ENCODE measurements at places on chromosomes 5 and 9.
A peak's percentile ranks its signal among the peaks of the same experiment; 100 is the strongest.

DNA sequence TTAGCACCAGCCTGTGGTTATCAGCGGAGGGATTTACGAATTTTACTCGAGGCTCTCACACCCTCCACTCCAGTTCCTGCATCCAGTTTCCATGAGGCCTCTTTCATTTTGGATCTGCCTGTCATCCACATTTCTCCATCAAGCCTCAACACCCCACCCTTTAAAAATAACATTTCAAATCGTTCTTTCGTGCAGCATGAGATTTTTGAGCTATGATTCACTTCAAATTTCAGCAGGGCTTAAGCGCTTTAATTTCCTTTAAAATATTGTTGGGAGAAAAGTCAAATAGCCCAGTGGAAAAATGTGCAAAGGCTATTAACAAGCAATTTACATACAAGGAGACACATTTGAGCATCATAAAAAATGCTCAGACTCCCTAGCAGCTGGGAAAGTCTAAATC lies 103.2 kb downstream of the MSX2 start:
- no peak for DNase-seq

DNA sequence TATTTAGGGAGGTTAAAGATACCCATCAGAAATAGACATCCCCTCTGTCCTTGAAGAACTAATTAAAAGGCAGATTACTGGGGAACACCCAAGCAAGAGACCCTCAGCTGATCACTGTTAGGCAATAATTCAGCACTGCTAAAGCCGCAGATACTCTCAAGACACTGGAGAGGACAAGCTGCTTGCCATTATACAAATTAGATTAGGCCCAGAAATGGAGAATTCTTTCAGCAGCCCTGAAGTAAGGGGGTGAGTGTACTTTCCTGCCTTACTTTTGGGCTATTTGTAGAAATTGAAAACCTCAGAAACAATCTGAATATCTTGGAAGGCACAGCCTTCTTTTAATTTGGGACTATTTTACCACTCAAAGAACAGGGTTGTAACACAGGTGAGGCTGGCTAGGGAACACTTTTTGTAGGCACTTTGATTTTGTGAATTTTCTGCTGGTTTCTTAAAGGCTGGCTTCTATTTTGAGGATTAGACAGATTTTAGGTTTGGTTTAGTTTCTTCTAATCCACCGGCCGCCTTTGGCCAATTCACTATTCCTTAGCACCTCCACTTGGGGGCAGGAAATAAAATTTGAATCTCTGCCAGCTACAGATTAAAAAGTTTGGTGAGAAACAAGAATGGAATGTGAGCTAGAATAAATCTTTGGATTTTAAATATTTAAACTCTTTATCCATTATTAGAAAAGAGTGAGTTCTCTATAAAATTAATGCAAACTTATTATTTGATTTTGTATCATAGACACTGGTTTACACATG lies 106.0 kb downstream of the SMARCA2 start:
- DNase-seq: no peak

GRCh38 chr5:73274881-73275663 lies 102.1 kb downstream of the TMEM174 start:
- DNase-seq: no peak

DNA sequence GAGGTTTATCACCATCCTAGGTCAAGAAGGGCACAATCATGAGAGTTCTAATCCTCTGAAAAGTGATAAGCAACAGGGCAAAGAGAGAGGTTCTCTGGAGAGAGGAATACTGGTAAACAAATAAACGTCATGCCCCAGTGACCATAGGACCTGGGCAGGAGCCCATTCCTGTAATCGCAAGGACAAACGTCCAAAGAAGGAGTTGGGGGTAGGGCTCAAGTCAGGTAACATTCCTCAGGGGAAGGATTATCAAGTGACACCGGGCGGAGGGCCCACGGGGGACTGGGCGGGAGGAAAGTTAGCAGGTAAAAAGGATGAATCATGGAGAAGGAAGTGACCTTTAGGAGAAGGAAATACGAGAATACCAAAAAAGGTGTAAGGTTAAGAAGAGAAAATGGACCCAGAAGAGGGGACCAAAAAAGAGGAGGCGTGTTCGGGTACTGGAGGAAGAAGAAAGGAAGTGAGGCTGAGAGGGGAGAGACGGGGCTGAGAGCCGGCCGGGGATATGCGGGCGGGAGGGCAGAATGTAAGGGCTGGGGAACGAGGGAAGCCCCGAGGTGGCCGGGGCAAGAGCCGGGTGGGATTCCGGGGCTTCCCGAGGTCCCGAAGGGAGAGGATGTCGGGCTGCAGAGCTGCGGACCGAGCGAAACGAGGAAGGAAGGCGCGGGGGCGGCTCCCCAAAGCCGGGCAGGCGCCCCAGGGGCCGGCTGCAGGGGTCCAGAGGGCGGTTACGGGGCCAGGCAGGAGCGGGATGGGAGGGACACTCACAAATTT lies 583 bp downstream of the DIAPH1 start:
- DNase-seq: peak; percentile 74

- DNase-seq: no peak
These were observed 2118.8 kb upstream of the WWC1 start for GRCh38 chr5:166172597-166172996.

- DNase-seq: no peak
These were observed 636.2 kb upstream of the ST8SIA4 start for GRCh38 chr5:101539315-101539714.

GRCh38 chr5:8019719-8020218 lies 150.8 kb downstream of the MTRR start:
- DNase-seq: peak; percentile 6

GRCh38 chr5:158275511-158275910 lies 416.6 kb upstream of the CLINT1 start:
- no peak for DNase-seq

- no peak for DNase-seq
These were observed 123.1 kb downstream of the PDE8B start for GRCh38 chr5:77333451-77334123.

DNA sequence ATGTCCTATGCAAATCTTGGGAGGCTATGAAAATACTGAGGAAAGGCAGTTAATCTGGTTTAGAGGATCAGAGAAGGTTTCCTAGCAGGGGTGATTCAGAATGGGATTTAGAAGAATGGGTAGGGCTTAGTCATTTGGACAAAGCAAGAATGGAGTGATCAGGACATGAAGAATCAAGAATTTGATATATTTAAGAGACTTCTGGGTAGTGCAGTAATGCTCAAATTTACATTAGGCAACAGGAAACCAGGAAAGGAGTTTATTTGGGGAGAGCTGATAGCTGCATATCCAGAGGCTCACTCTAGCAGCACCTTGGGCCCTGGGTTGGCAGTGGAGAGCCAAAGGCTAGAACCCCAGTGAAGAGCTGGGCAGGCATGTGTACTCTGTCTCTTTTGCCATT lies 78.9 kb upstream of the PAPPA start:
- DNase-seq: no peak

Data from RPMI8226 (cell line).